CD4-positive, alpha-beta T cell treated with Interleukin-12 subunit alpha and Interleukin-12 subunit beta, for 1 hour (primary cell): ENCODE measurements at places on chromosomes 5 and 9.

DNA sequence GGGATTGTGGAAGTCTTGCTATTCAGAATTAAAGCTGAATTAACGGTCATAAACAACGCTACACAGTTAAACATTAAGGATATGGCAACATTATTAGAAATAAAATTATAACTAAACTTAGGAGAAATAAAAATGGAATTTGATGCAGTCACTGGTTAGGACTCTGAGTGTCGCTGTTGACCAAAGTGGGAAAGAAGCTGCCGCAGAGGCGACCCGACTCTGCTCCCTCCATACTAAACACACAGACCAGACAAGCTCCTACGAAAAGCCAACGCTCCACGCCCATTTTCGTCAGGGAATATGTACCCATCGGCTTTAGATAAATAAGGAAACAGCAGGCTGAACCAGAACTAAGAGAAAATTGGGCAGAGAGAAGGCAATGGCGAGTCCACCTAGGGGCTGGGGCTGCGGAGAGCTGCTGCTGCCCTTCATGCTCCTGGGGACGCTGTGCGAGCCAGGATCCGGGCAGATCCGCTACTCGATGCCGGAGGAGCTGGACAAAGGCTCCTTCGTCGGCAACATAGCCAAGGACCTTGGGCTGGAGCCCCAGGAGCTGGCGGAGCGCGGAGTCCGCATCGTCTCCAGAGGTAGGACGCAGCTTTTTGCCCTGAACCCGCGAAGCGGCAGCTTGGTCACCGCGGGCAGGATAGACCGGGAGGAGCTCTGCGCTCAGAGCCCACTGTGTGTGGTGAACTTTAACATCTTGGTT lies at the start of gene PCDHGA5:
Gene PCDHGA5, plus strand, starts transcription at position 211 of the 709 bp plus-strand sequence. Its CDS starts 169 bp downstream, at position 380.
- no peak for DNase-seq

GRCh38 chr9:121362813-121363621 lies 7.0 kb downstream of the STOM start:
- no peak for DNase-seq

GRCh38 chr5:34715711-34716110 lies 59.6 kb downstream of the RAI14 start:
- no peak for DNase-seq

GRCh38 chr5:74408150-74409043 lies 232.1 kb downstream of the ENC1 start:
- no peak for DNase-seq

DNA sequence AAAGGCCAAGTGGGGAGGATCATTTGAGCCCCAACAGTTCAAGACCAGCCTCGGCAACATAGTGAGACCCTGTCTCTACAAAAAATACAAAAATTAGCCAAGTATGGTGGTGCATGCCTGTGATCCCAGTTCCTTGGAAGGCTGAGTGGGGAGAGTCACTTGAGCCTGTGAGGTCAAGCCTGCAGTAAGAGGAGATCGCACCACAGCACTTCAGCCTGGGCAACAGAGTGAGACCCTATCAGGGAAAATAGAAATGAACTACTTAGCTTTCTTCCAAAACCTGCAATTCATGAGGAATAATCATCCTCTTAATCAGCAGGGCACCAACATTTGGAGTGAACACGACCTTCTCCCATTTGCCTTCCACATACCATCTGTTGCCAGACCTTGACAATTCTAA lies 96.1 kb downstream of the OR2K2 start:
- DNase-seq: no peak

- no peak for DNase-seq
These were observed 24.9 kb downstream of the AHRR start for GRCh38 chr5:346229-346935.

GRCh38 chr5:7668627-7669026 lies 182.3 kb downstream of the CFAP90 start:
- no peak for DNase-seq

- no peak for DNase-seq
These were observed 5.4 kb upstream of the RMND5B start for GRCh38 chr5:178125253-178125906.
